ENCODE measurements at places on chromosomes 6 and 20.

DNA sequence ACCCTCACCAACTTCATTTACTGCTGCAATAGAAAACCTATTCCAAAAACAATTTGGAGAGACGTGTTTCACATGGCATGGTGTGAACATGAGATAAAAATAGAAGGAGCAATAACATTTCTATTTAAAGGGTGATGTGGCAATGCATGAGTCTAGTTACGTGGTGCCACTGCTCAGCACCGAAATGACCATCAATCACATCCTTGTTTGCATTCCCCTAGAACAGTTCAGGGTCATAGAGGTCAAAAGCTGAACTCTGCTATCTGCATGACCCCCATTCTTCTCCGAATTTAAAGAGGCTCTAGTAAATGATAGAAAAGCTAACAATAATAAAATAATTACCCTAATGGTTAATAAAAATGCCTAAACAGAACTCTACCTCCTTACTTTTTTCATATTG lies 29.5 kb downstream of the ROS1 start:
- DNase-seq: no peak

GRCh38 chr6:95133578-95133977 lies 443.8 kb upstream of the MANEA start:
- no peak for DNase-seq

DNA sequence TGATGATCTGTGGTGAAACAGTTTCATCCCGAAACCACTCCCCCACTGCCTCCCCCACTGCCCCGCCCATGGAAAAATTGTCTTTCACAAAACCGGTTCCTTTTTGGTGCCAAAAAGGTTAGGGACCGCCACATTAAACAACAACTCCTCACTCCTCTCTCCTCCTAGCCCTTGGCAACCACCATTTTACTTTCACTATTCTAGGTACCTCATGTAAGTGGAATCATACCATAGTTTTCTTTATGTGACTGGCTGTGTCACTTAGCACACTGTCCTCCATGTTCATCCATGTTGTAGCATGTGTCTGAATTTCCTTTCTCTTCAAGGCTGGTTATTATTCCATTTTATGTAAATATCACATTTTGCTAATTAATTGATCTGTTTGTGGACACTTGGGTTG lies 99.3 kb downstream of the UTRN start:
- DNase-seq: no peak

DNA sequence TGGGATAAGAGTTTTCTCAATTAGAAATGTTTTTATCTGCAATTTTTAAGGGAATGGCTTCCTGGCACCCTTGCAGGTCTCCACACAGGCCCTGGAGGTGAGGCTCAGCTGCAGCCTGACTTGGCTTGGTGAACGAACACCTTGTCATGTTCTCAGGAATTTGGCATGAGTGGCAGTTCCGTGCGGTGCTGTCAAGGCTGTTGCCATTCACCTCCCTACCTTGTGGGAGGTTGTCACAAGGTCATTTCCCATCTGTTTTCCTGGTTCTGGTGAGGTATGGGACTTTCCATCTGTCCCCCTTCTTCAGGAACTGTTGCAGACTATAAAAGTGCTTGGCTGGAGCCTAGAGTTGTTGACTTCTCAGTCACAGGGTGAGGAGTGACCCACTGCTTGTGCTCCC lies 82.9 kb downstream of the ELOVL4 start:
- DNase-seq: no peak

DNA sequence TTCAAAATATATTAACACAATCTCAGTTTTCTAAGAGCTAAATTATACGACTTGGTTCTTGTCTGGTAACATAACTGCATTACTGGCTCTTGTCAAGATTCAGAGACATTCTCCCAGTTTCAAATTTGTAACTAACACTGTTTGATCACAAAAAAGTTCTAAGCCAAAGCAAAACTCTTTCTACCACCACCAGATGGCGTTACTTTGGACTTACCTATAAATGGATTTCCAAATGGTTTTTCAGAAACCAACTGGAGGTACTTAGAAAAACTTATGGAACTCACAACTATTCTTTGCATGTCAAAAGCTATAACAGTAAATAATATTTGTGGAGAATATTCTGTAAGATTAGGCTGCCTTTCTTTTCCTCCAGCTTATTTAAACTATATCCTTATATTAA lies 34.2 kb upstream of the GFRAL start:
- no peak for DNase-seq

DNA sequence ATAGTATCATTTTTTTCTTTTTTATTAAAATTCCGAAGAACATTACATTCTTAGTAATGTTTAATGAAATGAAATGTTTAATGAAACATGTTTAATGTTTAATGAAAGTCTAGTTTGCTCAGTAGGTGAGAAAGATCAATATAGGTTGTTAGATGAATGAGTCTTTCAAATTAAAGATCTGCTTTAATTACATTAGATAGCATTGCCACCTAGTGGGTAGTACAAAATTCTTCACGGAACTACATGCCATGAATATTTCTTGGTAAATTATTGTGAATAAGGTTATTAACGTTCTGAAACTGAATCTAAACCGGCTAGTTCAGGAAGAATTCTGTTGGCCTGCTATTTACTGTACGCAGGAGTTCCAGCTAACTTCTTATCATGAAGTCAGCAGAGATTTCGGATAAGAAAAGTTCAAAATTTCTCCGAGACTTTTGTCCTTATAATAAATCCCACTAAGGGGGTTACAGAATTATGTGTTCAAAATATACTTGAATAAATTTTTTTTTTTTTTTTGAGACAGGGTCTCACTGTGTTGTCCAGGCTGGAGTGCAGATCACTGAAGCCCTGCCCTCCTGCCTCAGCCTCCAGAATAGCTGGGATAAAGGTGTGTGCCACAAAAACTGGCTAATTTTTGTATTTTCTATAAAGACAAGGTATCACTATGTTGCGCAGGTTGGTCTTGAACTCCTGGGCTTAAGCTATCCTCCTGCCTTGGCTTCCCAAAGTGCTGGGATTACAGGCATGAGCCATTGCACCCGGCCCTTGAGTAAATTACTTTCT lies 7.9 kb upstream of the GMNN start:
- peak; percentile 46 for DNase-seq

DNA sequence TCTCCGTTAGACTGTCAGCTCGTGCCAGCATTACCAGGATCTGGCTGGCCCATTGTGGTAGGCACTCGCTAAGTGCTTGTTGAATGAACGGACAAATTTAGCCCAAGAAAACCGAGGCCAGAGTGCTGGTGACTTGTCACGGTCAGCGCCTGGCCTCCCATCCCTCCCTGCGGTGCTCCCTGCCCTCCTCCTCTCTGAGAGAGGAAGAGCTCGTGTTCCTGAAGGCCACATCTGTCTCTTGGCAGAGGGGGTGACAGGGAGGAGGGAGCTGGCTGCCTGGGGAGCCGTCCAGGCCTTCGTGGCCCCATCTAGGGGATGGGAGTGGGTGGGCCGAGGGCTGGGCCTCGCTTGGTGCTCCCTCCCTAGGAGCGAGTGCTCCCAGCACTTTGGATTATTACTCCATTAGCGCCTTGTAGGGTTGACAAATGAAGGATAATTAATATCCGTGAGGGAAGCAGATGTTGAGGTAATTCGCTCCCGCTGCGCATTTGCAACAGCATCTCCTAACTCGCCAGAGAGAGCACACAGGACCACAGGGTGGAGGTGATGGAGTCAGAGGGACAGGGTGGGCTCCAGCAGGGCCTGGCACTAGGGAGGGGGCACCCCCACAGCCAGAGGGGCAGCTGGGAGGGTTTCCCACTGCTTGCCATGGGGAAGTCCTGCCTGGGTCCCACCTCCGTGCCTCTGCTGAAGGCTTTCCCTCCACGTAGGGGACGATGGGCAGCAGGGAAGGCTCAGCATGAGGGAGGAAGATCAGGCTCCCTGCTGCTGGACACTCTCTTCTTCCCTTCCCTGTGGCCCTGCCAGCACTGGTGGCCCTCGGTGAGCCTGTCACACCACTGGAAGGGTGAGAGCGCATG lies 37.0 kb downstream of the VSTM2L start:
- DNase-seq: no peak

GRCh38 chr6:146546443-146547043 lies 2.9 kb downstream of the RAB32 start:
- no peak for DNase-seq

DNA sequence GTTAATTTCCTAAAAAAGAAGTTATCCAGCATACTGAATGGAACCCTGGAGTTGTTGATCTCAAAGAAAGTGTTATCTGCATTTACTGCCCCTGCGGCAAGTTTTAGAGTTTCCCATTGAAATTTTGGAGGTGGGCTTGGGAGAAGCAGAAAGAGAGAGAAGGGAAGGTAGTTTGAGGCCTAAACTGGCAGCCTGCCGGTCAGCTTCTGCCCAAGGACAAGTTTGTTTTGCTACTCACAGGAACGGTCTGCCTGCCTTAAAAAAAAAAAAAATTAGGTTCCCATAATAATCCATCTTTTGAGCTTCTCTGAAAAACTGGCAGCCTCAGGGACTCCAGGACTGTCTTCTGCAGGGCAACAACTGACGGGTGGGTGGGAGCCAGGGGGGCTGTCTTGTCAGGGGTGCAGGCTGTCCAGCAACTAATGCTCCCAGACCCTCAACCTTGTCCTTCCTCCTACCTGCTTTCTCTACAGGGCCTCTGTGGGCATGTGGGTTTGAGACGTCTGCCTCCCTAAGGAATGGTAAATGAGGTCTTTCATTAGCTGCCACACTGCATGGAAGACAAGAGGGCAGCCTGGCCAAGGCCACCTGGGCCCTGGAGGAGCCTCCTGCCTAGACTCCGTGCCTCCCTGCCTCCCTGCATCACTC lies 176.1 kb upstream of the KCNG1 start:
- no peak for DNase-seq

- no peak for DNase-seq
Observed at GRCh38 chr6:154488802-154489437, 21.6 kb downstream of the CNKSR3 start.

DNA sequence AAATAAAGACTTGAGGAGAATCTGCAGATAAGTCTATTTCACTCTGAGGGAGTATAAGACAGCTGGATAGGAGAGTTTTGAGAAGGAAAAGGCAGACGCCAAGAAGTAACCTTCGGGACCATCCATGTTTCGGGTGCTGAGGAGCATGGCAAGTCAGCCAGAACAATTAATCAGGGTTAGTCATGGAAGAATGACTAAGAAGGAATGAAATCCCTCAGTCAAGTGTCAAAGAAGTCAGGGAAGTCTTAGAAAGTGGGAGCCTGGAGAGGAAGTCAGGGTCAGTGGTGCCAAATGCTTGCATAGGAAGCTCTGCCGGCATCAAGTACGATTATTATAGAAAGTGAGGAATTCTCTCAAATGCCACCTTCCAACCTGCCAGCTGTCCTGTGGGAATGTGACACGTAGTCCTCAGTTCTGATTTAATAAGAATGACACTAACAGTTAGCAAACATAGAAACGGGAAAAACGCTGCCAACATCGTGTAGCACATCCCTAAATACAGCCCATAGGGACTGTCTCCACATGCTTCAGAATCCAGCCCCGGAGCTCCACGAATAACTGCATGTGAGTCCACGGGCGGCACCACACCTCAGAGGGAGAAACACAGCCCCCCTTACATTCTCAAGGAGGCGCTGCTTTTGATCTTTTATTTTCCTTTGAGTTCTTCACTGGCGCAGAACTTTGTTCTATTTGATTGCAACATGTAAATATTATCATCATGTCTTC lies 602.7 kb downstream of the PRKN start:
- DNase-seq: no peak

GRCh38 chr20:64188091-64188490 lies 23.8 kb downstream of the MYT1 start:
- no peak for DNase-seq

GRCh38 chr20:38065764-38066375 lies 32.3 kb downstream of the RPRD1B start:
- DNase-seq: no peak

GRCh38 chr6:55101157-55101556 lies 73.2 kb upstream of the HCRTR2 start:
- DNase-seq: no peak

- DNase-seq: no peak
Observed at GRCh38 chr6:142740449-142740848, 204.5 kb downstream of the HIVEP2 start.

DNA sequence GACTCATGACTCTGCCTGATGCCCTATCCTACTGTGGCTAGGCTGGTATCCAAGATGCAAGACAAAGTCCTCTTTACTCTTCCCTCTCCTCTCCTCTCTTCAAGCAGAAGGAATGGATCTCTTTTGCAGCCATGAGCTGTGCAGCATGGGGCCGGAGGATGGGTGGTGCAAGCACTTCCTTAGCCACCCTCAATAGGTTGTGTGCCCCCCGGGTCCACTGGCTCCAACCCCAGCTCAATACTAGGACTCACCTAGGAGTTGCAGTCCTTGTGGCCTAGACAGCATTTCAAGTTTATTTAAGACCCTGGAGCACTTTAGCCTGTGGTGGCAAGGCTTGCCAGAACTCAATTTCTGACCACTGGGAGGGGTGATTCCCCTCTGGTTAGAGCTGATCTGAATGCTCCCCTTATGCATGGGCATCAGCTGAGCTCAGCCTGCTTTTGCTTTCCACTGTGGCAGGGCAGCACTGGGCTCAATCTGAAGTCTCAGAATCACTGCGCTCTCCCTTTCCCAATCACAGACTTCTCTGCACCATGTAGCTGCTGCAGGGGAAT lies 29.0 kb upstream of the GRM4 start:
- no peak for DNase-seq

DNA sequence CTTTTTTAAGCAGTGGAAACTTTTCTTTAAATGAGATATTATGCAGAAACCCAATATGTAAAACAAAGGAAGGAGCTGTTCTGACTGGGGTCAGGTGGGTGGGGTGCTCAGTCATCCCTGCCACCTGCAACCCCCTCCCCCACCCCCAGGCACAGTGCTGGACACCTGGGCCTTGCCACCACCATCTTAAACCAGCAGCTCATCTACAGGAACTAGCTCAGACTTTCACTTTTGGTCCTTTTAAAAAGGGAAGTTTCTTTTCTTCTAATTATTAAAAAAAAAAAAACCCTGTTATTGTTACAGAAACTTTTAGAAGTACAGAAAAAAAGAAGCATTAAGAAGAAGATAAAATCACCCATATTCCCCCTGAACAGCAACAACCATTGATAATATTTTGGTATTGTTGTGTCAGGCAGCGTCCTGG lies 37.1 kb downstream of the PPP1R16B start:
- peak; percentile 67 for DNase-seq

DNA sequence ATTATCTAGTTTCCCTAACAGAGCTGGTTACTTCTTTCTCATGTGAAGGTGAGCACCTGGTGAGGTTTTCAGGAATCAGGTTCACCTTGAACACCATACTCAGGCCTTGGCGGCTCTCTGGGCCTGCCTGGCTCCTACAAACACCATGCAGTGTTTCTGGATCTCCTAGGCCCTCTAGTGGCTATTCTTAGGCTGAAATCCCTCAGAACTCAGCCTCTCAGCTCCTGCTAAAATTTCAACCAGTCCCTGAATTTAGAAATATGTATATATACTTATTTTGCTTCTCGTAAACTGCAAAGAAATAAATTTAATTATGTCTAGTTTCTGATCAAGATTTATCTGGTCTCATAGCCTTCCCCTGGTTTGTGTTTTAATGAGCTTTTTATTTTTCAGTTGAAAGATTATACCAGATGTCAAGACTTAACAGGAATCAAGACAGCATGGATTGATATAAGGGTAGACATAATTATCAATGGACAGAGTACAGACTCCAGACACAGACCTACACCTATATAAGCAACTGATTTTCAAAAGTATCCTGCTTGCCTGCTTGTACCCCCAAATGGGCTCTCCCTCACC lies 55.9 kb downstream of the ANKEF1 start:
- peak; percentile 24 for DNase-seq

GRCh38 chr6:34161857-34162515 lies 16.1 kb upstream of the GRM4 start:
- no peak for DNase-seq

GRCh38 chr6:51487937-51488336 lies 599.5 kb downstream of the PKHD1 start:
- no peak for DNase-seq

Data from CD4-positive, alpha-beta T cell treated with Interleukin-4 for 4 hours (primary cell).